ENCODE measurements at places on chromosomes 12 and 14.

DNA sequence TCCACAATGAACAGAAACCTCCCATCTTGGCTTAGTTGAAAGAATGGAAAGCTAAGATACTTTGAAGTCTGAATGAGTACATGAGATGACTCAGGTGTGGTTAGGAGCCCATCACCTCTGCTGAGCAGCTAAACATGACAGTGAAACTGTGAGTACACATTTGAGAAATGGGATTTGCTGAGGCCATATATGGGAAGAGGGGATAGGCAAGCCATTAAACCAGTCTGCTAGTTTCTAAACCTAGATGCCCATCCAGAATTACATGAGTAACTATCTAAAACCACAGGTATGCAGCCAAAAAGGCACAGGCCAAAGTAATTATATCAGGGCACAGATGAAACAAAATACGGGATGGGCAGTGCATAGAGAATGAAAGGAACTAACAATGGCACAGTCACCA, 41.2 kb downstream of the NKX2-1 start:
- no peak for DNase-seq

DNA sequence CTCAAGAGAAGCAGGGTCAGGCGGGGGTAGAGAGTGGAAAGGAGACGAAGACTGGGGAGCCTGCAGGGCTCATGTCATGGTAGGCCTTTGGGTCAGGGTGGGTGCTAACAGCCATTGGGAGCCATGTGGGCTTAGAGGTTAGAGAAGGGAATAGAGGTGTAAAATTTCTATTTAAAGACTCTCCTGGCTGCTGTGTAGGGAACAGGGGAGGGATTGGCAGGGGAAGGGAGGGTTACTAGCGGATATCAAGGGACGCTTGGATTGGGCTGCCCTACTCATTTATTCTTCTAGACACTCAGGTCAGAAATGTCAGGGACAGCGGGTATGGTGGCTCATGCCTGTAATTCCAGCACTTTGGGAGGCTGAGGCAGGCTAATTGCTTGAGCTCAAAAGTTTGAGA, 18.2 kb downstream of the WSCD2 start:
- no peak for DNase-seq

GRCh38 chr12:29086325-29087271, 62.5 kb upstream of the FAR2 start:
- DNase-seq, result no peak

DNA sequence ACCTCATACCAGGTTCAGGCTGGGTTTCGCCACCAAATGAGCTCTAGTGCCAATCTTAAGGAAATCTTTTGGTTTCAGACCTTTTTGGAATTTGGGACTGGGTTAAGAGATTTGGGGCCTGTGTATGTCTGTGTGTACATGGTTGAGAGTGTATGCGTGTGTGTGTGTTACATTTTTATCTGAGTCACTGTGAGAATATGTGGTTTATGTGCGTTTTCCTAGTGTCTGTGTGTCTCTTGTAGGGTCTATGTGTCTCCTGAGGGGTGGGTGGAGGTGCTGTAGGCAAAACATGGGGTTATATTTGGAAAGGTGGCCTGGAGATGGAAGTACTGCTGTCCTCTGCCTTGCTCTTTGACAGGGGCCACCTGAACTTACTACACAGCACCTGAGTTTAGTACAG, 17.9 kb downstream of the C12orf43 start:
- no peak for DNase-seq

DNA sequence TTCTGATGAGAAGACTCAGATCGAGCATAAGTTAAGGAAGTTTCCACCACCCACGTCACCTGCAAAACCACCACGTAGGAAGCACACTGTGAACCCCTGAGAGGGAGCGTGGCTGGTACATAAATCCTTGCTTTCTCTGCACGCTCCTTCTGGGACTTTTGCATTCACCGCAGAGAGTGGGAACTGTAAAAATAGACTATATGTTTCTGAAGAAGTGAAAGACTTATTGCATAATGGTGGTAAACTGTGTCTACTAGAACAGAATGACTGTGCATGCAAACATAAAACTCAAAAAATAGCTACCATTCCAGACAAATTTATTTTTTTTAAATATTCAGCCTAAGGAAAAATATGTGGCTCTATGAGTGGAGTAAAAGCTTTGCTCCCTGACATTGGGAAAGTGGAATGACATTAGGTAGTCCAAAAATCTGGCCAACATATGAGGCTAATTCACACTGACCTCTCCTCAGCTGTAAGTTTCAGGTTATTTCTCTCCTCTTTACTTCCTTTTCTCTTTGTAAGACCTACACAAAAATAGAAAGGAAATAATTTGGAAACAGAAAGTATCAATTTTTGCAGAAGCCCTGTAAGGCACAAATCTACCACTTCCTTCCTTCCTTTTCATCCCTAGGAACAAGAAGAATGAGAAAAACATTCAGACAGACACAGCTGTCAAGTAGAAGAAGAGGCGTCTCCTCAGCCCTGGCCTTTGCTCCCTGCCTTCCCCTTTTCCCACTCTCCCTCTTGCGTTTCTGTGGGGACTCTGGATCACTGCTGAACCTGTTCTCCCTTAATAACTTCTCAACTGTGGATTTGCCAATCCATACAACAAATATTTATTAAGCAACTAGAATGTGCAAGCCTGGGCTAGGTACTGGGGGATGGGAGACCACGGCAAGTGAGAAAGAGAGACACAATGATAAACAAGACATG, 264.3 kb upstream of the FOXN3 start:
- no peak for DNase-seq

GRCh38 chr14:64510825-64511671, 6.5 kb downstream of the ZBTB1 start:
- peak; percentile 50 for DNase-seq

GRCh38 chr14:55645145-55645544, 65.1 kb downstream of the KTN1 start:
- no peak for DNase-seq

- DNase-seq, result peak; percentile 44
Measured at GRCh38 chr14:22555384-22556011, 33.5 kb downstream of the DAD1 start.

- no peak for DNase-seq
Measured at GRCh38 chr12:124756166-124756565, 107.5 kb downstream of the SCARB1 start.

DNA sequence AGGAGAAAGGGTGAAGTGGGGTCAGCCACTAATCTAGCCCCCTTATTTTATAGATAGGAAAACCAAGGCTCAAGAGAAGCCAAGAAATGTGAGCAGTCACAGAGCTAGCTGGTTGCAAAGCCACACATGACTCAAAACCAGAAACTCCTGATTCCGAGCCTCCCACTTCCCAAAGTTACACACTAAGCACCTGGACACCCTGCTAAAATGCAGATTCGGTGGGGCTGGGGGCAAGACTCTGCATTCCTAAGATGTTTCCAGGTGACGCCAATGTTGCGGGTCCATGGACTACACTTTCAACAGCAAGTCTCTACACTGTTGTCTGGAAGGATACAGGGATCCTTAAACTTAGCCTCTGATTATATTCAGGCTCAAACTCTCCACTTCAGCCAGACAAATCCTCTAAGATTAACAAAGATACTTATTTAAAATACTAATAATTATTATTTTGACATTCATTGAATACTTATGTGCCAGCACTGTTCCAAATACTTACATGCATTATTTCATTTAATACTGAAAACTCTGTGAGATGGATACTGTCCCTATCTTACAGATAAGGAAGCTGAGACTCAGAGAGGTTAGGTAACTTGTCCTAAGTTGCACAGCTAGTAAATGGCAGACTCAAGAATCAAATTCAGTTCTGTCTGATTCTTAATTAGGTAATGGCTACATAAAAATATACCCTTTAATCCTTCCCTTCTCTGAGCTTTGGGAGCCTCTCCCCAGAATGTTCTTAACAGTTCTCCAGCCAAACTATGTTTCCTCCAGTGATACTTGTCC, 81.4 kb downstream of the CRACR2A start:
- no peak for DNase-seq

DNA sequence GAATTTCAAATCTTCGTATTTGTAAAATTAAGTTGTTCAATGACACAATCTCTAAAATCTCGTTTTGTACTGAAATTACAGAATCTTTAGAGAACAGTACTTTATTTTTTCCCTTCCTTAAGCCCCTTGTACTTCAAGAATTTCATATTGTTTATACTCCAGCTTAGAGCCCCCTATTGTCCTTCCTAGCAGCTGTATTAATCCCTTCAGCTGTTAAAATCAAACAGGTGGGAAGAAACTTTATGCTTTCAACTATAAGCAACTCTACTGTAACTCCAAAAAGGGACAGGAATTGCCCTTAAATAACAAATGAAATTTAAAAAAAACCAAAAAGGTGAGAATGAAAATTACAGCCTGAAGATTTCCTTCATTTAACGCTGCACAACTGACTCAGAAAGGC, 1.7 kb downstream of the NACA start:
- DNase-seq, result no peak

DNA sequence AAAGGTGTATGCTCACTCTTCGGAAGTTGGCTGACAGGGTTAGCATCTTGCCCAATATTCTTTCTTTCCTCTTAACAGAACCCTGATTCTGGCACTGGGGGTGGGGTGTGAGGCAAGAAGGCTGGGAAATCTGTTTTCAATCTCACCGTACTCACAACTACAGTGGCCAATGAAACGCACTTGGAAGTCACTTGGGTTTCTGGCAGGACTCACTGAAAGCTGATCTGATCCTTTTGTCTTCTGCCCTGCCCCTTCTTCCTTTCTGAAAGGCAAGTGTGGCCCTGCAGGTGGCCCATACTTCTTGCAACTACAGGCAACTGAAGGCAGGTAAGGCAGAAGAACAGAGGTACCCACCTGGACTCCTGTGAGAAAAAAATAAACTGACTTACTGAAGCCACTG, 106.9 kb downstream of the STXBP6 start:
- no peak for DNase-seq

- DNase-seq, result peak; percentile 9
Measured at GRCh38 chr12:752695-753610, 574 bp downstream of the WNK1 start.

DNA sequence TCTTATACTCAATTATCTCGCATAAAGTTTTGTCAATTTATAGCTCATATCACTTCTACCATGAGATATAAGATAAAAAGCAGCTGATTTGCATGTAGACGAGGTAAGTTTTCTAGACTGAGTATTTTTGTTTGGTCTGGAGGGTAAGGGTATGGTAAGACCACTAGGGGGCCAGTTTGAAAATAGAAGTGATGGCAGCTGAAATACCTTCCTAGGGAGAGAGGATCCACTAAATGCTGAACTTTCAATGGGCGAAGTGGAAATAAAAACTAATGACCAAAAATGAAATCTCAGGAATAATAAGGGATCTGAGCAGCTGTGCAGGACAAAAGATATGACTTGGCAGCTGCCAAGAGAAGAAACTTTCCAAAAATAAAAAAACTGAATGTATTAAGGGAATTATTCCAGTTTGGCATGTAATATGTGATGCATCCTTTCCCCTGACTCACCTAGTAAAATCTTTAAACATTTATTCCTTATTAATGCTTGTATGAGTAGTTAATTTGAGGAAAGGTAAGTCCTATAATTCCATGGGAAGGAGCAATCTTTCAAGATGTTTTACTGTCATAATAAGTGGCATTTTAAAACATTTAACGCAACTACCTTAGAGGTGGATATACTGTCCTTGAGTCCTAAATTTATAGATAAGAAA, 754.5 kb downstream of the C12orf50 start:
- no peak for DNase-seq

DNA sequence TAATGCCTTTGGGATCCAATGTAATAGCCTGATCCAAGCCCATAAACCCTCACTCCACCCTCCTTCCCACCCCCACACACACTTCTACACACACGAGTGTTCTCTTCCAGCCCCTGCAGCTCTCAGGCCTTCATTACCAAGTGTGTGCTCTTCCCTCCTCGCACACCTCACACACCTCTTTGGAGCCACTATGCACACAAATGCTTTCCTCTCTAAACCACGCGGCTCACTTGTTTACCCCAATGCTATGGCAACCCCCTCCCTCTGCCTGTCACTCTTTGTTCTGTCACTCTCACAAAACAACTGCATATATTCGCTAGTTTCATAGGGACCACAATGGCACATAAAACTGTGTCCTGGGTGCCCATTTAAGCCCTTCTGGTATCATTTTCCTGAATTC, 35.1 kb downstream of the PPP2R5E start:
- no peak for DNase-seq

- no peak for DNase-seq
Measured at GRCh38 chr12:52615208-52615868, 3.0 kb downstream of the KRT73 start.

DNA sequence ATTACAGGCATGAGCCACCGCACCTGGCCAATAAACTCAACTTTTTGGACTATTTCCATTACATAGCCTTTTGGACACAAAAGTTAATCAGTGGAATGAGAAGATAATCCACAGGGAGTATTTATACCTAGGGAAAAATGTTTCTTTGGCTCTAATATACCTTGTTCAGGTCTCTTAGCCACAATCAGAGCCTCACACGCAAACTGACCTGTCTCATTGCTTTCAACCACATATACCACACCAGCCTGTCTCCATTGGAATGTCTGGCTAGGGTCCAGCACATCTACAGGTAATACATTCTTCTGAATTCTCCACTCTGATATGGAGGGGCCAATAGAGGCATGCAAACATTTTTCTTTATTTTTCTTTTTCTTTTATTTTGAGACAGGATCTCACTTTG, 3.8 kb upstream of the RBMS2 start:
- no peak for DNase-seq

DNA sequence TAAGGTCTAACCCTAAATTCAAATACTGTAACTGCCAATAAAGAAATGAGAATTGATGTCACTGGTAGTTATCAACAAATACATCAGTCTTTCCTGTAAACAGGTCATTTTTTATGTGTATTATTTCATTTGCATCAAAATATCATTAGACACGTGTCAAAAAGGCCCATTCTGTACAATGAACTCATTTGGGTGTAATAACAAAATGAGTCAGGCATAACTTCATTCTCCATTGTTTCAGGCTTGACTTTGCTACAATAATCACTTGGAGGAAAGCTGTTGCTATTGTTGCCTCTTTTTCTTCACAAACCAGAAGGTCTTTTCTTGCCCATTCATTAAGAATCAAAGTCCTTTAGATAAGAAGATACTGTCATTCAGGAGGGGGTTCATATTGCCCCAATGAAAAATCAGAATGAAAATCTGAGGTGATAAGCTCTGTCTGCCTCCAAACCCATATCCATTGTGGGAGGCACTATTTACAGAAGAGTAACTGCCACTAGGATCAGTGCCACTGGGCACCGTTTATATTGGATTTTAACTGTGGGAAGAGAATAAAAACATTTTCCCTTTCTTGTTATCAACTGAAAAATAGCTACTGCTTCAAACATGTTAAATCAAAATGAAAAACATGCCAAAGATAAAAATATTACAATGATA, 10.1 kb downstream of the ENTPD5 start:
- no peak for DNase-seq

All from T follicular helper cell (primary cell).